ENCODE measurements at places on chromosomes 1 and 21.

GRCh38 chr1:222418654-222419053 lies 129.2 kb downstream of the HHIPL2 start:
- DNase-seq, result no peak

DNA sequence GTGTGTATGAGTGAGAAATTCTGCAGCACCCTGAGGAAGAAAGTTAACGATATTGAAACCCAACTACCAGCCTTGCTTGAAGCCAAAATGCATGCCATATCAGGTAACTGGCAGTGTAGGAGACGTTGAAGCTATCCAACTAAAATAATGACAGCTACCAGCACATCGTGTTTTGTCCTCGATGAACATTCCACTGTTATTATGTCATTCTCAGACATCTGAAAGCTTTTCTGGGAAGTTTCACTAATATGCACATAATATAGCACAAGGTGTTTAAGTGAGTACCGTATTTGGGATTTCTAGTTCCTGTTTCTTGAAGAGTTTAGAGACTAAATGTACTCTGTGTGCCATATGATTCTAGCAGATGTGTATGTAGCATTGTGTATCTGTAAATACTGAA lies 173.5 kb downstream of the DISC1 start:
- no peak for DNase-seq

- no peak for DNase-seq
Measured at GRCh38 chr1:183391863-183392262, 26.3 kb downstream of the NMNAT2 start.

- DNase-seq, result no peak
Measured at GRCh38 chr1:82225421-82226185, 424.9 kb downstream of the ADGRL2 start.

DNA sequence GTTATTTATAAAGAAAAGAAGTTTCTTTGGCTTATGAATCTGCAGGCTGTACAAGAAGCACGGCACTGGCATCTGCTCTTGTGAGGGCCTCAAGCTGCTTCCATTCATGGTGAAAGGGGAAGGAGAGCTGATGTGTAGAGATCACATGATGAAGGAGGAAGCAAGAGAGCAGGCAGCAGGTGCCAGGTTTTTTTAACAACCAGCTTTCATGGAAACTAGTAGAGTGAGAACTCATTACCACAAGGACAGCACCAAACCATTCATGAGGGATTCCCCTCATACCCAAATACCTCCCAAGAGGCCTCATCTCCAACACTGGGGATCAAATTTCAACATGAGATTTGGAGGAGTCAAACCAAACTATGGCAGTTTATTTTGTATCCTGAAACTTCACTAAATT lies 85.8 kb upstream of the CAMK1G start:
- no peak for DNase-seq

Data from hypothalamus (tissue), 51 donors.